H1 (cell line): ENCODE measurements at places on chromosomes 7 and 10.

GRCh38 chr7:45970454-45970853 lies 49.4 kb upstream of the IGFBP3 start:
- DNase-seq: no peak

DNA sequence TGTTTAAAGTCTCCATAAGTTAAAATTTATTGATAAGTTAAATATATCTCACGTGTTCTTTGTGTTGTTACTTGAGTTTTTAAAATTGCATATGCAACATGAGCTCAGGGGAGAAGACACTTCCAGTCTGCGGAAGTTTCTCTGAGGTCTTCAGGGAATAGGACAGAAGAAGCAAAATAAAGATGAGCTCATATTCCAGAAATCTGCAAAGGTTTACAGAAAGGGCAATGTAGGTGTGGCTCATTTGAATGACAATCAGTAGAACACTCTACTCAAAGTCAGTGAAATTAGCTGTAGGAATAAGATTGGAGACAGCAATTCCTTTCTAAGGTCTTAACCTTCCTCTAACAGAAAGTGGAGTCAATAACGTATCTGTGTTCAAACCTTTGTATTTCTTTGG lies 53.7 kb downstream of the CACNA2D1 start:
- no peak for DNase-seq

DNA sequence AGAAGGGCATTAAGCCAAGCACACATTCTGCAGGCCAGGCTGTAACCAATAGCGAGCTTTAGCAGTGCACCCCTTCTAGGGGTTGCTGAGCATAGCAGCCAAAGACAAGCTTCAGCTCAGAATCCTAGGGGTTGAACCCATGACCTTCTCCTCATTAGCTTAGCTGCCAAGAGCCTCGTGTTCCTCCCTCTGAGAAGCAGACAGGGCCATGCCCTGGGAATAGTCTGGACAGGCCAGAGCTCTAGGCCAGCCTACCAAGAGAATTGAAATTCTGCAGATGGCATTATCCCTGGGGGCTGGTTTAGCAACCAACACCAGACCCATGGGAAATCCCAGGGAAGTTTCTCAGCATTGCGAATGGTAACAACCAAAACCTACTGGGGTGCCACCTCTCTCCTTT lies 77.2 kb downstream of the PLXNA4 start:
- no peak for DNase-seq

DNA sequence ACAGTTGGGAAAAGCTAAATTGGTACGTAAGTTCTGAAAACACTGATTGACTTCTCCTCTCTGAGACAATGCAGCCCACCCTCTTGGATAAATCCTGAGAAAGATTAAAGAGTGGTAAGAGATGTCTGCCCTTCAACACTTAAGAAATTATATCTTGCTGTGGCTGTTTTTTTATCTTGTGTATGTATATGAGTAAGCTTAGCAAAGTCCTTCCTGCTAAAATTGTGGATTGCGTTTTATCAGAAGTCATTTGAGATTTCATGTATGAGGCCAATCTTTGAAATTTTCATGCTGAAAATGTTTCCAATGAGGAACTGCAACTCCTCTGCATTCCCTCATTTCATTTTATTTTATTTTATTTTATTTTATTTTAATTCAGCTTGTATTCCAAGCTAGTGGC lies 106.2 kb upstream of the INHBA start:
- no peak for DNase-seq

DNA sequence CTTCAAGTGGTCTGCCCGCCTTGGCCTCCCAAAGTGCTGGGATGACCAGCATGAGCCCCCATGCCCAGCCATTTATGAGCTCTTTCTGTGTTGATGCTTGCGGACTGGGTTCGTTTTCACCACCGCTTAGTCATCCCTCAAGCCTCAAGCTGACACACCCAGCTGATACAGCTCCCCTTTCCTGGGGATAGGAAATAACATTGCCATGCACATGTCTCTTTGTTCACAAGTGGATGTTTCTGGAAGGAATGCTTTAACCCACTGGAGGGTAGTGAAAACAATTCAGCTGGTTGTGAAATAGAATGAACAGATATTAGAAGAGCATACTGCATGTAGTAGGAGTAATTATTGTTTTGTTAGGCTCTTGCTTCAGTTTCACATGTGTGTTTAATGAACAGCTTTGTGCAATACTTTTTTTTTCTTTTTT lies 8.5 kb upstream of the METTL27 start:
- DNase-seq: no peak

- no peak for DNase-seq
Observed at GRCh38 chr10:61120805-61121204, 176.8 kb upstream of the RHOBTB1 start.

- no peak for DNase-seq
Observed at GRCh38 chr10:14433147-14433546, 102.4 kb upstream of the FRMD4A start.

- no peak for DNase-seq
Observed at GRCh38 chr10:31586723-31587638, 268.0 kb downstream of the ZEB1 start.

DNA sequence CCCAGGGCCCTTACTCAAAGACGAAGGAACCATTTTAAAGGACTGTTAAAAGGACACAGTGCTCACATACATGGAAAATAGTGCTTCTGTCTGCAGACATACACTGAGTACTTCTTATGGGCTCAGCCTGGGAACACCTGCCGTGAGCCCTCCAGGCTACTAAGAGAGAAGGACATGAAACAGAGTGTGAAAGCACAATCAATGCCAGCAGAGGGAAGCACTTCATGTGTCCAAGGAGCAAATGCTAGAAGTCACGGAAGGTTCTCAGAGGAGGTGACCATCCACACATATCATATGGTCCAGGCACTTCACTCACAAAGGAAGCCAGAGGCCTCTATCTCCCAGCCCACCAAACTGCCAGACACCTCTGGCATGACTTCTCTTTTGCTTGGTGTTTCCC lies 15.5 kb downstream of the ELMO1 start:
- DNase-seq: no peak

DNA sequence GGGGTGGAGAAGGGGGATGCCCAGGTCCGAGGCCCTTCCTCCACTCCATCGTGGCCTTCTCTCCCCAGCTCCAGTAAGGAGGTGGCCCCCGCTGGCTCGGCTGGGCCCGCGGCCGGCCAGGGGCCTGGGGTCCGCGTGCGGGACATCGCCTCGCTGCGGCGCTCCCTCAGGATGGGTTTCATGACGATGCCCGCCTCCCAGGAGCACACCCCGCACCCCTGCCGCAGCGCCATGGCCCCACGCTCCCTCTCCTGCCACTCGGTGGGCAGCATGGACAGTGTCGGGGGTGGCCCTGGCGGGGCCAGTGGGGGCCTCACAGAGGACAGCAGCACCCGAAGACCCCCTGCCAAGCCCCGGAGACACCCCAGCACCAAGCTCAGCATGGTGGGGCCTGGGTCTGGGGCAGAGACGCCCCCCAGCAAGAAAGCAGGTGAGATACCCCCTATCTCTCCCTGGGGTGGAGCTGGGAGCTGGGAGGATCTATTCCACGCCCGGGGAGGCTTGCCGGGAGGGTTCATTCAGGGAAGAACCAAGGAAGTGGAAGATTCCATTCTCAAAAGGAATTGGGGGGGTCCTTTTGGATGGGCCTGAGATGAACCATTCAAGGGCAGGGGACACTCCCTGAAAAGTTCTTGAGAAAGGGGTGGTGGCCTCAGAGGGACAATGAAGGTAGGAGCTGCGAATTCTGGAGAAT lies 3.2 kb downstream of the NYAP1 start:
- DNase-seq: no peak

DNA sequence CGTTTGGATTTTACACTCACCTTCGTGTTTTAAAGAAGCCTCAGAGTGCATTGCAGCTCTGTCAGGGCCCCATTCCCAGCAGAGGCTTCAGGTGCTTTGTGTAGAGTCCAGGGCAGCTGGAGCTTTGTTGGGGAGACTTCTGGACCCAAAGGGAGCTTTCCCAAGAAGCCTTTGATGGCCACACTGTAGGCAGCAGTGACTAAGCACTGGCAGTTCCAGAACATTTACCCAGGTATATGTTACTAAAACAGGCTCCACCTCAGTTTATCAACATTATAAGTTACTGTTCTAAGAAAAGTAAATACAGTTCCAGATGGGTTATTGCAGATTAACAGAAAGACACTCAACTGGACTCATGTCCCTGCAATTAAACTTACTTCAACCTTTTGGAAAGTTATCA lies 66.8 kb downstream of the LANCL2 start:
- DNase-seq: no peak

DNA sequence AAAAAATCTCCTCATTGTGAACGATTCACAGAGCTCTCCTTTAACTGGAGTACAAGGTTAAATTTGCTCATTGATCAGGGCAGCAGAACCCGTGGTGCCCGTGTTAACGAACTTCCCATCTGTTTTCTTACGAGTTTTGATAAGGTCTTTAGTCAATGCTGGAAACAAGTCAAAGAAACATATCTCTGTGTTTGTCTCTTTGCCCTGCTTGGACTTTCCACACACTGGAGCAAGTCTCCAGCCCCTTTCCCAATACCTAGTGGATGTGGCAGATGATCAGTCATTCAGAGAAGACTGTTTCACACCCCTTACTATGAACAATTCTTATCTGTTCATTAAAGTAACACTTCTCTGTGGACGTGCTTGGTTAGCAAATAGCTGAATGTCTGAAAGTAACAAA lies 121.3 kb downstream of the ARID5B start:
- no peak for DNase-seq

DNA sequence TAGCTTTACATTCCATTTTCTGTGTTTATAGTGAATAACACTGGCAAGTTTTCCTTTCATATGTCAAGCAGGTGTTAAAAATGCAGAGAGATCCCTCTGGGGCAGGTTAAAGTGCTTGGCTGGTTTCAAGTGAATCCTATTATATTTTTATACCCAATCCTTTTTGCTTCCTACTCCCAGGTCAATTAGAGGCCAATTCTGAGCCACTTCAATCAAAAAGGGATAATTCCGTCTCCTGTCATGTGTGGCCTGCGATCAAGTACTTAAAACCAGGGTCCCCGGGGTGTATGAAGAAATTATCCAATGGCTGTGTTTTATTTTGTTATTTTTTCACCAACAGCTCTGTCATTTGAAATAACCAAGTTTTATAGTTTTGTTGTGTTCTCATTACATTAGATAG lies 313.2 kb downstream of the PRPF18 start:
- no peak for DNase-seq

DNA sequence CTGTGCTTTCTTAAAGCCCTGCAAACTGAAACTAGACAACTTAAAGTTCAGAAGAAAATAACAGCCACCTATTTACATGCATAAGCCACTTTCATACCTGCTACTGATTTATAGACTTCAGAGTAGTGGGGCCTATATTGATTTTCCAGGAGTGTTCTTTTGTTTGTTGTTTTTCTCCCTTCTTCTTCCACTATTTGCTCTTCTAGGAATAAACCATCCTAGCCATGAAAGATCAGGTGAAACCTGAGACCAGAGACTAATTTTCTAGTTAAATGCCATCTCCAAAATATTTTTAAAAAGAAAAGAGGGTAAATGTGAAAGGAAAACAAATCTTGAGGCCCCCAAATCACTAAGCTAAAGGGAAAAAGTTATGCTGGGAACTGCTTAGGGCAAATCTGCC lies 72.4 kb upstream of the C1GALT1 start:
- DNase-seq: no peak

- DNase-seq: no peak
Observed at GRCh38 chr7:114439581-114439980, 25.0 kb downstream of the FOXP2 start.

- peak; percentile 48 for DNase-seq
Observed at GRCh38 chr10:5094265-5095205, at the start of gene AKR1C3. AKR1C3 (plus strand) TSS chr10:5094414; CDS start chr10:5094445, 31 bp downstream.

- no peak for DNase-seq
Observed at GRCh38 chr7:81641873-81642272, 128.0 kb downstream of the HGF start.

DNA sequence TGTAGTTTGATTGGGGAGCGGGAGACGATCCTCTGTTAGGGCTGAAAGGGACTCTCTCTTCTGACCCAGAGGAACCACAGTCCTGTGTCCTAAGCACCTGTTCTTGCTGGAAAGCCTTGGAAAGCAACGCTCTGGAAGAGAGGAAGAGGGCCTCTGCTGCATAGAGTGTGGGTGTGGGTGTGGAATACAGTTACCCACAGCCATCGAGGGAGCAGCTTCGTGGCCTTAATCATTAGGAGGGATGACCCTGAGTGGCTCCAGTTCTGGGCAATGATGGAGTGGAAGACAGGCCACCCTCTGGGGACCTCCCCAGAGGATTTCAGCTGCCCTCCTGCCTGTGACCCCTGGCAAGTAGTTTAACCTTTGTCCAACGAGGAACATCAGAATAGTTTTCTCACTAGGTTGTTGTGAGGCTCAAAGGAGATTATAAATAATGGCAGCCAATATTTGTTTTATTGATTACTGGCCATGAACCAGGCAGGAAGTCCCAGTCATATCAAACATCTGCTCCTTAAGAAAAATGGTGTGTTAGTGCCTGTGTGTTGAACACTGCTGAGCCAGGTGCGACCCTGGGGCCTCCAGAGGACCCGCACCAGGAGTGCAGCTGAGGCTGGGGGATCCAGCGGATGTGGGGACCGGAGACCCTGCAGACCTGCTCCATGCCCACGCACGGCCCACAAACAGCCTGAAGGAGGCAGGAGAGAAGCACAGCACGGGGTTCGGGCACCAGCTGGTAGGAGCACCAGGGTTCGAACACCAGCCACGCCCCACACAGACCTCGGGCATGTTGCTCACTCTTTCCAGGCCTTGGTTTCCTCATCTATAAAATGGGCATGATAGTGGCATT lies 35.6 kb downstream of the FAM241B start:
- DNase-seq: no peak

- DNase-seq: no peak
Observed at GRCh38 chr7:82018226-82018625, 248.4 kb upstream of the HGF start.

- DNase-seq: no peak
Observed at GRCh38 chr7:28276298-28276697, 95.7 kb upstream of the JAZF1 start.

- DNase-seq: no peak
Observed at GRCh38 chr10:35218339-35218955, 91.8 kb downstream of the CREM start.

- no peak for DNase-seq
Observed at GRCh38 chr7:37690206-37690605, 6.6 kb downstream of the GPR141 start.

- no peak for DNase-seq
Observed at GRCh38 chr7:51067757-51068156, 248.9 kb downstream of the COBL start.

- DNase-seq: no peak
Observed at GRCh38 chr7:87474533-87475358, 734 bp downstream of the ABCB4 start.

GRCh38 chr7:117173035-117173770 lies 149.7 kb downstream of the WNT2 start:
- no peak for DNase-seq
